ENCODE measurements at places on chromosomes 6 and 20.

GRCh38 chr20:35942243-35942642, 12.1 kb downstream of the SCAND1 start:
- no peak for DNase-seq

- DNase-seq: no peak
These were observed 40.4 kb downstream of the MDGA1 start for GRCh38 chr6:37657112-37657886.

GRCh38 chr20:14067603-14068002, 72.3 kb downstream of the MACROD2 start:
- no peak for DNase-seq

DNA sequence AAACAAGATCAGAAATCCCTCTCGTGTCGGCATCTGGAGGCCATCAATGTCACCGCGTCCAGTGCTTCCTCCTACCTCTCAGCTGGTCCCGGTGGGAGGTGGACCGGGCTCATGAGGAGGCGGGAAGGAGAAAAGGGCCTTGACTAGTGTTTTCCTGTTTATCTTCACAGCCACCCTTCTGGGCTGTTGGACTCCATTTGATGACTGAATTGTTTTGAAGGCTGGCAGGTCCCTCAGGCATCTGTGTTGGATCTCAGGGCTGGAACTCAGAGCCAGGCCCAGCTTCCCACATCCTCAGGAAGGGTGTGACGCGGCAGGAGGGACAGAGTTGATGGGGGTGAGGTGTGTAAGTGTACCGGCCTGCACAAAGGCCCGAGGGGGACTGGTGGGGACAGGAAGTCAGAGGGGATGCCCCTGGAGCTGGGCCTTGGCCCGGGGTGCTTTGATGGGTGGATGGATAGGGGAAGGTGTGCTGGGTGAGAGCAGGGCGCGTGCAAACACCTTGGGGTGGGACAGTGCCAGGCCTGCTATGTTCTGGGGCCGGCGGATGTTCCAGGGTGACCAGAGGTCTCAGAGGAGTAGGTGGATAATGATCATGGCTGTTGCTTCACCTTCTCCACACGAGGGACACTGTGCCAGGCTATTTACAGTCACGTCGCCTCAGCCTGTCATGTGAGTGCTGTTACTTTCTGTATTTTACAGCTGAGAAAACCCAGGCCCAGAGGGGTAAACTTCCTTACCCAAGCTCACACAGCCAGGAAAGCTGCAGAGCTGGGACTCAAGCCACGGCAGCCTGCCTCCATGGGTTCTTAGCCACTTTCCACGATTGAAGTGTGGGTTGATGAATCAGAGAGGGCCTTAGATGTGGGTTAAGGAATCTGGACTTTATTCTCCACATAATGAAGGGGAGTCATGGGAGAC, 17.9 kb upstream of the CHMP4B start:
- no peak for DNase-seq

- DNase-seq: no peak
These were observed 734 bp upstream of the OGFRL1 start for GRCh38 chr6:71287926-71288227.

GRCh38 chr20:22918286-22918983, 116.7 kb upstream of the SSTR4 start:
- peak; percentile 76 for DNase-seq

- no peak for DNase-seq
These were observed 422.8 kb downstream of the CBLN4 start for GRCh38 chr20:55582498-55582897.

GRCh38 chr20:50189681-50190250, 864 bp upstream of the CEBPB start:
- peak; percentile 48 for DNase-seq

DNA sequence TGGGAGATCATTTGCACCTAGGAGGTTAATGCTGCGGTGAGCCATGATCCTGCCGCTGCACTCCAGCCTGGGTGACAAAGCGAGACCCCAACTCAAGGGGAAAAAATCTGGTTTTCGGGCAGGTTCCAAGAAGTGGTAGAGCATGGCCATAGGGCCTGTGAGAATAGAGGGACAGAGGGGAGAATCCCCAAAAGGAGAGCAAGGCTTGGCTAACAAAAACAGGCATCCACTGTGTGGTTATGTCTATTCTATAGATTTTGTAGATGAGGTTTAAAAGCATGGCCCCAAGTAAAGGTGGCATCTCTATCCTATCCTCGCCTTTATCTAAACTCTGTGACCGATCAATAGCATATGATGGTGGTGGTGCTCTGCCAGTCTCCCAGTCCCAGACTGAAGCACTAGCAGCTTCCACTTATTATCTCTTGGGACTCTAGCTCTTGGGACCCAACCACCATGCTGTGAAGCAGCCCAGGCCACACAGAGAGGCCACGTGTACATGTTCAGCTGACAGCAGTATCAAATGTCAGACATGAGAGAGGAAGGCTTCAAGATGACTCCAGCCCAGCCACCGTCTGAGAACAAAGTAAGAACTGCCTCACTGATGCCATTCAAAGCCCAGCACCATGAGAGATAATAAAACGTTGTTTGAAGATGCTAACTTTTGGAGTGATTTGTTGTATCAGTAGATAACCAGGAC, 27.7 kb downstream of the EIF2S2 start:
- DNase-seq: no peak

DNA sequence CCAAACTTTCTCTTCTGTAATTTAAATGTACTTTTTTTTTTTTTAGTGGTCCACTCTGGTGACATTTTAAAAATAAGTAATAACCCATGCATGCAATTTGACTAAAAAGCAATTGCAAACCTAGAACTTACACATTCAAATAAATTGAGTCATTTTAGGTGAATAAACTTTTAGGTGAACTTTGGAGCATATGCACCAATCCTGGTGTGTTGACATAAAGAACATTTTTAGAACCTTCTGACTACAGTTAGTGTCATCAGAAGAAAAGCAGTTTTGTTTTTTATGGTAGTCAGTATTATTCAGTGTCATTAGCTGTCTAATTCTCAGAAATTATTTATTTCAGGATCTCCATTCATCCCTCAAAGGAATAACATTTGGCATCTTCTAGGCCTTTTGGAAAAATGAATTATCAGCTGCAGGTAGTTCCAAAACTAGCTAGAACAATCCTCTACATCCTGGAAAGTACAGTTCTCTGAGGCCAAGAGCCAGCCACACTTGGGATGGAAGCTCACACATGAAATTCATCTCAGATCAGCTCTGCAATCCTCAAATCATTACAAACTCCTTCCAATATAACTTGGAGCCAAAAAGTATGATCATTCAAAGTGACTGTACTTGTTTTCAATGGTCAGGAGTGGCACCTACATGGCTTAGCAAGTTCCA, 38.5 kb upstream of the SIM1 start:
- no peak for DNase-seq

DNA sequence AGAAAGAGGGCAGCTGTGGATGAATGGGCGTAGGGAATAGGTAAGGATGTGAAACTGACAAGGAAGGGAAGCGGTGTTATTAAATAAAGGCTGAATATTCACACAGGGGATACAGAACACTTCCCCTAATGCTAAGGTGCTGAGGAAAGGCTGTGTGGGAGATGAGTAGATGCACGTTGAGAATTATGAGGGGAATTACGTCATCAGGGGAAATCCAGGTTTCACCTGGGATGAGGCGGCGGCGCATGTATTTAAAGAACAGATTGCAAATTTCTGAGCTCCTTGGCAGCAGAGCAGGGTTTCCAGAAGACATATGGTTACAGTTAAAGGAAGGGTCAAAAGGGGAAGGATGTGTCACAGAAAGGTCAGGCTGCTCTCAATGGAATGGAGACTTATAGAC, 28.7 kb upstream of the EDN1 start:
- no peak for DNase-seq

DNA sequence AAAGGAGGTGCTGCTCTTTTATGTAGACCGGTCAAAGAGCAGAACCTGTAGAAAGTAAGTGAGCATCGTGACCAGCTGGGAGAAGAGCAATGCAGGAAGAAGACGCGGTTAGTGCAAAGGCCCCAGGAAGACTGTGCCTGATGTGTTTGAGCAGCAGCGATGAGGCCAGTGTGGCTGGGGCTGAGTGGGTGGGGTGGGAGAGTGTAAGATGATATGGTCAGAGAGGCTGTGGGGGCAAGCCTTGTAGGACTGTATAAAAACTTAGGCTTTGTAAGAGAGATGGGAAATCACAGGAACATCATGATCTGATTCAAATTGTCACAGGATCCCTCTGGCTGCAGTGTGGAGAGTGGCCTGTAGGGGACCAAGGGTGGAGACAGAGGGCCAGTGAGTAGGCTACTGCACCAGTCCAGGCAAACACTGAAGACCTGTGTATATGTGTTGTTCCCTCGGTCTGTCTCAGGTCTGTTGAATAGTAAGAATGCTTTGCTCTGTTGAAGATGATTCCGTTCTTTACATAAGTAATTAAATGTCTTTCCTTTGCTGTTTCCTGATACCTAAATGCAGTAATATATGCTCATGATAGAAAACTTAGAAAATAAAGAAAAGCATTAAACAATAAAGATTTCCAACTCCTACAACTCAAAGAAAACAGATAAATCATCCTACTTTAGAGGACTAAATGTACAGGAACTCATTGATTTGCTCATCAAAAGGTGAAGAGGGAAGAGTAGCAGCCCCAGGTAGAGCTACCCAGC, 23.6 kb upstream of the WFDC2 start:
- peak; percentile 53 for DNase-seq

DNA sequence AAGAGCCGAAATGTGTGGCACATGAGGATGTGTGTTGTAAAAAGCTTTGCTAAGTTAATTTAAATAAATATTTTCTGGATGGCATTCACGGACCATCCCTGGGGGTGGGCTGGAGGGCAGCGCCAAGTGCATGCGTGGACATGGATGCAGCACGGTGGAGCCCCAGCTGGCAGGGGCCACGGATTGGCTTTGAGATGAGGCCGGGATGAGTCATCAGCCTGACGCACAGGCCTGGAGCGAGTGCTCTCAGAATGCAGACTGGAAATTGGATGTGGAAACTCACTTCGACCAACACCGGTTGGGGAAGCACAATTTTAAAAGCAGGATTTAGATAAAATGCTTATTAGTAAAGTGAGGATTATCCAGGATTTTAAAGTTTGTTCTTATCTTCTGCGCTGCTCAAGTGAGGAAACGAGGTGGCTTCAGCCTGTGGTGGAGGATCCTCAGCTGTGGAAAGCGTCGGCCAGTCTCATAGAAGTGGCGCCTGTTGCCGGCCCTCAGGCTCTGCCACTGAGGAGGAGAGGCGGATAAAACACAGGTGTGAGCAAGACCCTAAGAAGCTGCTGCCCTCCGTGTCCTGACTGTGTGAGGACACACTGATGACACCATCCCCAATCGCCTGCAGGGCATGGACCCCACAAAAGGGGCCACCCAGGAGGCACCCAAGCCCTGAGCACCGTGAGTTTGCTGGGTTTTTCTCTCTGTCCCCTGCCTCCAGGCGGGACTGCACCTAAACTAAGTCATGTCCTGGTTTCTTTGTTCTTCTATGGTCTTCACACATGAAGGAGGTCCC, 279.7 kb downstream of the CDH4 start:
- no peak for DNase-seq

- no peak for DNase-seq
These were observed 19.9 kb upstream of the QKI start for GRCh38 chr6:163394659-163395058.

DNA sequence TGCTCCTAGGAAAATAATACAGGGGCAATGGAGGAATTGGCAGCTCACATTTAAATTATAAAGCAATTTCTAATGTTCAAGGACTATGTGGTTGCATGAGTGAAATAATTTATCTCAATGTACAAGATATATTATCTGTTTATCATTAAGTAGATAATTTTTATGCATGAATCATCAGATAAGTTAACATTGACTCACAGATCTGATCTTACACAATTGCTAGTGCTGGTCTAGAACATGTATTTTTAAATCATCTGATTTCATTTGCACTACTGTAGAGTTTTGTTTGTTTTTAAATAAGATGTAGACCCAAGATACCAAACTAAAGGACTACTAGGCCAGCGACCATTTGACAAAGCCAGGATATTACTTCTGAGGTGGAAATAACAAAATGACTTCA, 199.2 kb downstream of the BMP2 start:
- no peak for DNase-seq

DNA sequence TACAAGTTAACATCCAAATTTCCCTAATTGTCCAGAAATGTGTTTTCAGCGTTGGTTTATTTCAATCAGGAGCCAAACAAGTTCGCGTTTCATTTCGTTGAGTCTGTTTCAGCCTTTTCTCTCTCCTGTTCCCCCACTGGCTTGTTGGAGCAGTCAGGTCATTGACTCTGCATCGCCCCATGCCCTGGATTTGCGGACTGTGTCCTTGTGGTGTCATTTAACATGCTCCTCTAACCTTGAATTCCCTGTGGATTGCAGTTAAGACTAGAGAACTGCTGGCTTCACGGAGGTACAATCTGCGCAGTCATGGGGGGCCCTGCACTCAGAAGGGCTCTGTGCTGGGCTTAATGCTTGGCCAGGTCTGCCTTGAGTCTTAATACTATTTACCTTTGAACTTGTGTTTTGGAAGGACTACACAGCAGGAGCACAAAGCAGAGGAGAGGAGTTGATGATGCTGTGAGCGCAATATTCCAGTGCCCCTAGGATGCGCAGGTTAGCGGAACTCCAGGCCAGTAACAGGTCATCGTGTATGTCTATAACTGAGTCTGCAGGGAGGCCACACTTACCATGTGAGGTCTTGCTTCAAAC, 5.5 kb upstream of the TBC1D32 start:
- no peak for DNase-seq

- DNase-seq: peak; percentile 53
These were observed 127.5 kb upstream of the STMND1 start for GRCh38 chr6:16974387-16974673.

DNA sequence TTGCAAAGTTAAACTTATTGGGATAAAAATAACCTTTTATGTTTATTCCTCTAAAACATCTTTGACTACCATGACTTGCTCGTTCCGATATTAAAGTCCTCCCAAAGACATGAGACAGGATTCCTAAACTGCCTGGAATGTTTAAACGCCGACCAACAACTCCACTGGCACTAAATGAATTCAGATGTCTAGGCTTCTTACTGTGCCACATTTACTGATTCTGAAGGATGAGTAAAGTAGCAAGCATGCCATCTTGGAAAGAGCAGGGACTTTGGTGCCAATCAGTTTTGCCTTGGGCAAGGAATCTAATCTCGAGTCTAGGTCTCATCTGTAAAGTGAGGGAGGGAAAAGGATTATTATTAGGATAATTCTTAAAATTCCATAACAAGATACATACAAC, 25.3 kb downstream of the MBOAT1 start:
- DNase-seq: no peak

DNA sequence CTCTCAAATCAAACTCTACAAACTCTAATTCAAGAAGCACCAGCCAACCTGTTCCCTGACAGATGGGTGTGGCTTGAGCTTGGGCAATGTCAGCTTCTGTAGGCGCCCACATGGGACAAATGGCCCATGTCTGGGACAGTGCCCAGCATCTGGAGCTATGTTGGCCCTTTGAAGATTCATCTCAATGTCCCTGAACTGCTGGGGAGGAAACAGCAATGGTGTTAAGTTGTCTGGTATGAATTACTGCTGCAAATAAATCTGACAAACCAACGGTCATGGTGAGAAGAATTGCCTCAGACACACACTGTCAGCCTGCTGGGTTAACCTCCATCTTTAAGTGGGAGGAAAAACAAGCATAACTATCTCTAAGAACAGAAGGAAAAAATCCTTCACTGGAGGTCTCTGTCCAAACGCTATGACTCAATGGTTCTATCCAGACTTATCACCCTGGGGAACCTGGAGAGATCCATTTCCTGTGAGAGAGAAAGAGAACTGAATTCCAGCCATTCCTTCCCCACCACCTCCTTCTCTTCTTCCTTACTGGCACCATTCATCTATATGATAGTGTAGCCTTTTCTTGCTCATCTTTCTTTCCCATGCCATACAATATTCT, 274.9 kb downstream of the CDH26 start:
- no peak for DNase-seq

- DNase-seq: peak; percentile 59
These were observed 1.1 kb downstream of the CEBPB start for GRCh38 chr20:50191544-50192363.

GRCh38 chr6:62393608-62394007, 107.6 kb upstream of the KHDRBS2 start:
- DNase-seq: no peak
